ENCODE measurements at places on chromosomes 3 and 15. TPM values are rescaled to one million over a fixed set of nuclear protein-coding genes. Genes with fewer than 3 reads are reported as not detected.

- H3K4me3 ChIP-seq, result no peak within 1 kb of the TSS
- H3K4me1 ChIP-seq, result peaks cover 23% of the 10 kb centered on the region
- peak; percentile 71 for DNase-seq
- H3K27me3 ChIP-seq, result 0 out of 2 replicates have a peak, but pooled peaks cover 3% of the 10 kb centered on the region
- H3K27ac ChIP-seq, result no peak within 1 kb of the TSS
Measured at GRCh38 chr3:194369522-194370279, at the start of gene LRRC15. Gene LRRC15 (minus strand): TSS chr3:194369743. CDS start chr3:194361043, 8,700 bp downstream.

- H3K36me3 ChIP-seq, result no peaks in the 10 kb centered on the region
- H3K27me3 ChIP-seq, result no peaks in the 10 kb centered on the region
- H3K4me3 ChIP-seq, result no peak overlapping the region
- no peaks in the 10 kb centered on the region for H3K4me1 ChIP-seq
- DNase-seq, result no peak
Measured at GRCh38 chr3:110016235-110016815, 679.0 kb upstream of the DPPA4 start.

GRCh38 chr15:96353930-96354730, 23.6 kb downstream of the NR2F2 start:
- H3K36me3 ChIP-seq, result peaks cover 7% of the 10 kb centered on the region
- DNase-seq, result peak; percentile 60
- peak overlapping the region; percentile 71 for H3K4me3 ChIP-seq
- peaks cover 13% of the 10 kb centered on the region for H3K4me1 ChIP-seq
- H3K27ac ChIP-seq, result peak overlapping the region; percentile 89

DNA sequence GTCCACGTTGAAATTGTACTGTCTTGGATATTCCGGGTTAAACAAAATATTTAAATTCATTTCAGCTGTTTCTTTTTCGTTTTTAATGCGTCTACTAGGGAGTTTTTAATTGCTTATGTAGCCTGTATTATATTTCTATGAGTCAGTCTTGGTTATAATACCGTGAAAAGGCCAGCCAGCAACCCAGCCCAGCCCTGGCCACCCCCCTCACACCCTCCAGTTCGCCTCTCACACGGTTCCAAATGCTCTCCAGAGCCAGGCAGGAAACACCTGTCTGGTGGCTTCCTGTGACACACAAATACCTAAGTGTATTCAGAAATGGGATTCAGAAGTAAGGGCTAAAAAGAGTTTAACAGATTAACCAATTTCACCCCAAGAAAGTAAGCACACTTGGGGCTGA, 4.4 kb downstream of the SH3BP5 start:
- no peak overlapping the region for H3K4me3 ChIP-seq
- H3K4me1 ChIP-seq, result peaks cover 29% of the 10 kb centered on the region

GRCh38 chr3:119637679-119638477, 22.5 kb downstream of the POPDC2 start:
- no peaks in the 10 kb centered on the region for H3K27me3 ChIP-seq
- H3K4me3 ChIP-seq, result no peak overlapping the region
- no peaks in the 10 kb centered on the region for H3K36me3 ChIP-seq
- H3K27ac ChIP-seq, result peak overlapping the region; percentile 100
- DNase-seq, result peak; percentile 89

GRCh38 chr15:83733206-83733605, 79.3 kb downstream of the ADAMTSL3 start:
- no peaks in the 10 kb centered on the region for H3K36me3 ChIP-seq
- H3K4me3 ChIP-seq, result no peak overlapping the region
- no peaks in the 10 kb centered on the region for H3K27me3 ChIP-seq
- peak; percentile 6 for DNase-seq
- H3K27ac ChIP-seq, result no peak overlapping the region

DNA sequence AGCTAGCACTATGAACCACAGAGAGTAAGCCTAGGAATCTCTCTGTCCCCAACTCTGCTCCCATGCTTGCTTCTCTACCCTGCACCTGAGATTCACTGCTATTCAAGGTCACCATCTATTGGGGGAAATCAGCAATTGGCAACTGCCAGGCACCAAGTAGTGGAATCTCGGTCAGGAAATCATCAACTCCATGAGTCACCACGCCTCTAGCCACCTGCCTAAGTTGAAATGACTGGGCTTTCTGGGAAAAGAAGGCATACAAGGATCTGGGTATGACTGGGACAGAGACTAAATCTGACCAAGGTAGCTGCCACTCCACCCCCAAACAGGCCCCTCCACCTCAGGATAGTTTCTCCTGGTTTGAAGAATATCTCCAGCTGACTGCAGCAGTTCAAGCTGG, 464.1 kb upstream of the CBLB start:
- H3K4me3 ChIP-seq, result no peak overlapping the region
- no peaks in the 10 kb centered on the region for H3K27me3 ChIP-seq
- H3K4me1 ChIP-seq, result peaks cover 3% of the 10 kb centered on the region
- peak; percentile 10 for DNase-seq
- H3K36me3 ChIP-seq, result no peaks in the 10 kb centered on the region

DNA sequence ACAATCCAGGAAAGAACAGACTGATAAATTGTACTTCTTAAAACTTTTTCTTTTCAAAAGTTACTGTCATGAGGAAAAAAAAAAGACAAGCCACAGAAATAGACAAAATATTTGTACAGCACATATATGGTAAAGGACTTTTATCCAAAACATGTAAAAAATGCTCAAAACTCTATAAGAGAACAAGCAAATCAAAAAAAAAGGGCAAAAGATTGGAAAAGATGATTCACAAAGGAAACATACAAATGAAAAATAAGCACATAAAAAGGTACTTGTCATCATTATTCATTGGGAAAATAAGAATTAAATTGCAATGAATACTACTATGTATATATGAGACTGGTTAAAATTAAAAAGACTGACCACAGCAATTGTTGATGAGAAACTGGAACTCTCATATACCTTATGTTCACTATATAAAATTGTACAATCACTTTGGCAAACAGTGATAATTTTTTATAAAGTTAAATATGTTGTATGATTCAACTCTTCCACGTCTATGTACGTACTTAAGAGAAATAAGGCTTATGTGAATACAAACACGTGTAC, 39.7 kb downstream of the DIPK2A start:
- no peak overlapping the region for H3K4me3 ChIP-seq
- no peak overlapping the region for H3K27ac ChIP-seq
- H3K27me3 ChIP-seq, result no peaks in the 10 kb centered on the region
- peaks cover 2% of the 10 kb centered on the region for H3K4me1 ChIP-seq
- peak; percentile 13 for DNase-seq

Gene BCHE
- total RNA-seq, result 1.6 TPM

Gene HGD
- not detected for total RNA-seq

Gene MITF
- 13.3 TPM for total RNA-seq

Gene UPK1B
- 0.28 TPM for total RNA-seq

Gene MYLK
- total RNA-seq, result 521 TPM

Gene KY
- under 0.01 TPM for total RNA-seq

Gene GPR27
- not detected for total RNA-seq

Data from IMR-90 (cell line).